ENCODE measurements at places on chromosomes 2 and 18.
A peak's percentile ranks its signal among the peaks of the same experiment; 100 is the strongest.

GRCh38 chr2:24123922-24124580, 782 bp downstream of the FAM228B start:
- no peak for DNase-seq

DNA sequence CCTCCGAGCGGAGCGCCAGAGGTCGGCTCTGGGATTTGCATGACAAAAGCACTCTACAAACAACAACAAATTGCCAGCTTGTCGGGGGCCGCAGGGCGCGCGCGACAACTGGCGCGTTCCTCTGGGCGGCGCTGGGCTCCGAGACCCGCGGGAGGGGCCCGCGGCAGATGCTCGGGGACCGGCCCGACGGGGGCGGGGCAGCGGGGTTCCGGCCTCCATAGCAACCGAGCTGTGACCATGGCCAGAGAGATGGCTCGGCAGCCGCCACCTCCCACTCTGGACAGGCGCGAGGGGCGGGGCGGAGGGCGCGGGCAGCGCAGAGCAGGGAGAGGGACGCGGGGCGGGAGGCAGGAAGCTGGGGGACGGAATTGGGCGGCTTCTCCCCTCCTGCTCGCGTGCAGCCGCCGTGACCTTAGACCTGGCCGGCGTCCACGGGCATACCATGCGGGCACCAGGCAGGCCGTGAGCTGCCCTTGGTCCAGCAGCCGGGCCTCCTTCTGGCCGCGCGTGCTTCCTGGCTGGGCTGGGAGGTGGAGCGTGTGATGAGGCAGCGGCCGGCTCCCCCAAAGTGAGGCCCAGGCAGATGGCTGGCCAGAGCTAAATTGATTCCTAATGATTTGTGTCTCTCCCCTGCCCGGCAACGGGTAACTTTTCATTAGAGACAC, 171.5 kb downstream of the CELF4 start:
- DNase-seq, result peak; percentile 93

GRCh38 chr2:178238154-178238521, 43.8 kb downstream of the OSBPL6 start:
- DNase-seq, result no peak

GRCh38 chr2:40844353-40845277, 392.7 kb upstream of the SLC8A1 start:
- DNase-seq, result no peak

DNA sequence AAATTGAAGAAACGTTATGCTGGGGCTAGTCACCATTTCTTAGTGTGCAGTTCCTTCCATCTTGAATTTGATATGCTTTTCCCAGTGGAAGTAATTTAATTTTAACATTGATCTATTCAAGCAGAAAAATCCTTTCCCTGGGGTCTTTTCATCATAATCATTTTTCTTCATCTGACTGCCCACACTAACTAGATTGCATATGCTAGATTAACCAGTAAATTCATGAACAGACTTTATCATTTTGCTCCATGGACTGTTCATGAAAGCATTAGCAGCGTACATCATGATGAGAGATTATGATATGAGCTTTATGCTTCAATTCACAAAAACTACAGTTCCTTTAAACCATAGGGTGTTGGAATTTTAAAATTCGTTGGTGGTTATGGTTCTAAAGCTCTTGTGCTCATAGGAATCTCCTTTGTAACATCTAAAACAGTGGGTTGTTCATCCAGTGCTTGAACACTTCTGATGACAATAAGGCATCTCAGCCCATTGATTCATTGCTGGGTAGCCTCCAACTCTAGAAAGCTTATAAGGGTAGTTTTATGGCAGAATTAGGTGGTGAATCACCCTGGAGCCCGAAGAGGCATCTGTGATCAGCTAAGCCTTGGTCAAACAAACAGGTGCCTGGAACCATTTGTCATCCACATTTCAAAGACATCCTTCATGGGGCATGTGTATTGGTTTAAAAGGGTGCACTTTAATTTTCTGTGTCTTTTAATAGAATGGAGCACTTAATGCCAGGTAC, 77.2 kb upstream of the NDUFV2 start:
- DNase-seq, result no peak

DNA sequence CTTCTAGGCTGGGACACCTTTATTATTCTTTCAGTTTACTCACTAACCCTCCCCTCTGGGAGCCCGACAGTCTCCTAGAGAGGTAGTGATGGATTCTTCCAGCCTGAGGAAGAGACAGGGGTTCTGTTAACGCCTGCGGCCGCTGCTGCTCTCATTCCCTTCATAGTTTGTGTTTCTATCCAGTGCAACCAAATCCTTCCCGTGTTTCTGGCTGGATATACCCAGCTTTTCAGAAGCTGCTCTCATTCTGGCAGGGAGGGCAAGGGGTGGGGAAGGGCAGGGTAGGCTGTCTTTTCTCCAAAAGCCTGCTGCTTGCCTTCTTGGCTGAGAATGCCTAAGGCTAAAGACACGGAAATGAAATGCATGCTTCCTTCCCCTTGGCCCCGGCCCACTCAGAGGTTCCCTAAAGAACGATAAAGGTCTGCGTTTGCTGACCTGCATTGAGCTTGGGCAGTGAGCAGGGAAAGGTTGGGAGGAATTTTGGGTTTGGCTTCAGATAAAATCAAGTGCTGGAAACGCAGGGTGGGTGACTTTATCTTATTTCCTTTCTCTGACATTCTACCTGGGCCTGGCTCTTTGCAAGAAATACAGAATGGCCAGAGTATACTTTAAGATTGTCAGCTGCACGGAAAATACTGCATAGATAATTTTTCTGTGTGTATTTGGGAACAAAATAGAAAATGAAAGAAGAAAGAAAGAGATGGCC, 390.9 kb downstream of the NBAS start:
- peak; percentile 45 for DNase-seq

- no peak for DNase-seq
Measured at GRCh38 chr2:55810622-55811020, 113.0 kb downstream of the EFEMP1 start.

DNA sequence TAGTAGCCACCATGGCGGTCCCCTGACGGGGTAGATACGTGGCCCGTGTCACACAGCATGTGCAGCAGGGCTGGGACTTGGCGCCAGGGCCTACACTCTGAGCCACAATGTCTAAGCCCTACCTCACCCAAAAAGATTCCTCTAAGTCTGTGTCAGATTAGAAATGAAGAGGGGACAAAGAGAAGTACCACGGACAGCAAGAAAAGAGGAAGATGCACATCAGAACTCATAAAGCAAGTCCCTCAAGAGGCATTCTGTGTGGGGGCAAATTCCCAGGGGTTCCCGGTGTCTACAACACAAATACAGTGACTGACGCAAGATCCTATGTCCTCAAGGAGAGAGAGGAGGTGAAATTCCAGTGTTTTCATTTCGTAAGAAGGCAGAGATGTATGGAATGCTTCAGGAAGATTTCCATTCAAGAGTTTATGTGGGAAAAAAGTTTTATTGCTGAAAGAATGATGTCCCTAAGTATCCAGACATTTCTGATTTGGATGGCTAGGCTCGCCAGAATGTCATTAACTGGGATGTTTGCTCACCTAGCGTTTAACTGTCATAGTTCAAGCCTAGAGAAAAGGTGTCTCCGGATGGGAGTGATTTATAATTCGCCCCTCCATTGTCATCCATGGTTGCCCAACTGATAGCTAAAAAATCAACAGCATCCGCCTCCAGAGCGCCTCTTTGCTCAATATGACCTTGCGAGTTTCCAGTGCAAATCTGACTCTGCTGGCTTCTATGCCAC, 75.6 kb upstream of the CHMP1B start:
- peak; percentile 76 for DNase-seq

DNA sequence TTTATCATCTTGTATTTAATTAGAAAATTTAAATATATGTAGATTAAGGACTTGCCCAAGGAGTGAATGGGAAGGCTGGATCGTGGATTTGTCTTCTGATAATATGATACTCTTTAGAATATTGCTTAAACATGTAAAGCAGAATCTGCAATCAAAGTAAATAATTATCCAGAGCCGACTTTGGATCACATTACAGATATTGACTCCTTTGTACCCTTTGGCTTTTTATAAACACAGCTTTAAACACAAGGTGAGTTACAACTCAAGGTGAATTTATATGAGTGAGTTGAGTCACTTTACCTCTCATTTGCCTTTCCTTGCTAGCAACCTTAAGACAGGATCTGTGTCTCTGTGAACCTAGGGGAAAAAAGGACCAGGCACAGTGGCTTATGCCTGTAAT, 37.7 kb upstream of the SLC25A52 start:
- DNase-seq, result no peak

DNA sequence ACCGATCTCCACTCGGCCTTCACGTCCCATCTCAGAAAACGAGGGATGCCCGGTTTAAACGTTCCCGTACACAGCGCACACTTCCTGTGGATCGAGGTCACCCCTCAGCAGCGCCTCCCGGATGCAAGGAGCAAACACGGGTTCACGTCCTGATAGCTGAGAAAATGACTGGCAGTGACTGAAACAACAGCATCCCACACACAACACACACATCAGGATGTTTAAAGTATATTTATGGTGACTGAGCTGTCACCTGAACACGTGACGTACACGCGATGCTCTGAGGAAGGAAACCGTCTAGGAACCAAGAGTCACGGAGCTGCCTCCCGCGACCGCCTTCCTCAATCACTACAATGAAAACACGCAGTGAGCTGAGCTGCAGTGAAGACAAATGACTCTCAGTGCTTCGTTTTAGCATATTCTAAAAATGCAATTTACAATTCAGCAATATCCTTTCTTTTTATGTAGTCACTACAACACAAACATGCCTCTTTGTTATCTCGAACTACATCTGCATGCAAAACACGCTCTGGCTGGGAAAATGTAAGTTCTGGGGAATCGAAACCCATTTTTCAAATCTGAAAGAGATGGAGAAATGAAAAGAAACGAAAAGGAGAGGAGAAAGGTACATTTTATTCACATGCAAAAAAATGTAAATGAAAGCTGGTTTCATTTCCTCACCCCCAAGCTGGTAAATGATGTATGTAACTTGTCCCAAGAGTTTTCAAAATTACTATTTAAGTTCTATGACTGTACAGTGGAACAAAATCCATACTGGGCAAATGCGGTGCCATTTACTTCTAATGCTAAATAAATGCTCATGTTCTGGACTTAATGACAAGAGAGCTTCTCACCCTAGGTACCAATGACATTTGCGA, 19.8 kb downstream of the HDAC4 start:
- DNase-seq, result no peak

GRCh38 chr18:14949800-14950664, 202.1 kb downstream of the ANKRD30B start:
- DNase-seq, result no peak

DNA sequence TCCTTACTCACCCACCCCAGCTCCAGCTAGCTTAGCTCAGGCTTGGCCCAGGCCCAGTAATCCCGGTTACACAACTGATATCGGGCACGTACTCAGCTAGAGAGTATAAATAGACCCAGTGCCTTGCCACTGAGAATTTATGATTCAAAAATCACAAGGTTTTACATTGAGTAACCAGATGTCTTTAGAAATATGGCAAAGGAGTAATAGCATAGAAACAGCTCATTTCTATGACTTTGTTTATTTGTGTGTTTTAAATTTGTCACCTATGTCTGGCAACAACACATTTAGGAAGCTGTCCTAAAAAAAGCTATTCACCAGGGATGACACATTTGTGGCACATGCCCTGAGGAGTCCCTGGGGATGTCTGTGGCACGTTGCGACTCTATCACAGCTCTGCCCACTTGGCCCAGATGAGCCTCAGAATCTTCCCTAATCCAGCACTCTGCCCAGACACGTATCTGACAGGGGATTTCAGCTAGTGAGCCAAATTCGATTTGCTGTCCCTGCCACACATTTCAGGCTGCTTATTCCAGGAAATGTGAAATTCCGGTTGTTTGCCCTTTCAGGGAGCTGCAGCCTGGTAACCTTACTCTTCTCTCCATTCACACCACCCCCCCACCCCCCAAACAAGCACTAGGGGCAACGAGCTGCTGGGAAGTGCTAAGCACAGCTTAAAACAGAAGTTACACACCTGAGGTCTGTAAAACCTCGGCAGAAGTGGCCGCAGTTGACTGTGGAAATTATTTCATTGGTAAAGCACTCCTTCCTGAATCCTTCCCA, 85.4 kb upstream of the ZCCHC2 start:
- DNase-seq, result no peak

DNA sequence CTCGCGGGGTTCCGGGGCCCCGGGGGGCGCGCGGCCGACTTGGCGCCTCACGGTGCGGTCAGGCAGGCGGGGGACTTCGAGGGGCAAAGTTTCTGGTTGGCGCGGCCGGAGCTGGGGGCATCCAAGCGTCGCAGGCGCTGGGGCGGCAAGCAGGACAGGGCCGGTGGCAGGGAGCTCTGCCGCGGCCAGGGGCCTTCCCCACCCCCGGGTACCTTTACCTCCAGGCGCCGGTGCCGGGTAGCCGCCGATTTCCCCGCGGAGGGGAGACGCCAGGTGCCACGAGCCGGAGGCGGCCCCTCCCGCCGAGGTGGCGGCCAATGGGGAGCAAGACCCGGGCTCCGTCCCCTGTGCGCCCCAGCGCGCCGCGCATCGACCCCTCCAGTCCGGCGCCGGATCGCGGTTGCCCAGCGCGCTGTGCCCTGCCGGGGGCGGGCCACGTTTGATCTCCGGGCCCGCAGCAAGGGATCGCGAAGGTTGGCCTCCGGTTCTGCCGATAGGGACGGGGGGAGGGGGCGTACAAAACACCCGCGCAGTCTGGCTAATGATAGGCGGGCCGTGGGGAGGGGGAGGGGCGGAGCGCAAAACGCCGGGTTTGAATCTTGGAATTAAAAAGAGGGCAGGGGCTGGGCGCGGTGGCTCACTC, at the start of gene ST8SIA5:
Gene ST8SIA5, minus strand, starts transcription at position 495 of the 643 bp plus-strand sequence. CDS start 545 bp downstream, outside the sequence.
- DNase-seq, result peak; percentile 37

GRCh38 chr2:32456808-32457207, 100.0 kb downstream of the BIRC6 start:
- no peak for DNase-seq

DNA sequence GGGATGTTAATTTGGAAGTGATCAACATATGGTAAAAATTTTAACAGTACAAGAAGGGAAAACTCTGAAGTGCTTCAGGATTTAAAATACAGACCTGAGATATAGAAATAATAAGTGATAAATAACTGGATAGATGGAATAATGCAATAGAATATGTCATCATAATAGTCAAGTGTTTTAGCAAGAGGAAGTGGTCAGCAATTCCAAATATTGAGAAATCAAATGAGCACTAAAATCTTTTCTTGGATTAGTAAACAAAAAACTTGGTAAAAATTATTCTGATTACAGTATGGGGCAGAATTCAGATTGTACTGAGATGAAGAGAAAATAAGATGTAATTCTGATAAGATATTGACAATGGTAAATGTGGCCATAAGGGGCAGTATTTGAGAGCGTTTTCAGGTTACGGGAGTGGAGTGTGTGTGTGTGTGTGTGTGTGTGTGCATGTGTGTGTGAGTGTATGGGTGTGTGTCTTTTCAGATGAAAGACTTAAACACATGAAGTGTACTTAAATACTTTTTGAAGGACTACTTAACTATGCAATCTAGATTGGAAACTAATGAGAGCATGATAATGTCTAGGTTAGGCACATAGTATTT, 217.9 kb upstream of the ITGA4 start:
- DNase-seq, result no peak

DNA sequence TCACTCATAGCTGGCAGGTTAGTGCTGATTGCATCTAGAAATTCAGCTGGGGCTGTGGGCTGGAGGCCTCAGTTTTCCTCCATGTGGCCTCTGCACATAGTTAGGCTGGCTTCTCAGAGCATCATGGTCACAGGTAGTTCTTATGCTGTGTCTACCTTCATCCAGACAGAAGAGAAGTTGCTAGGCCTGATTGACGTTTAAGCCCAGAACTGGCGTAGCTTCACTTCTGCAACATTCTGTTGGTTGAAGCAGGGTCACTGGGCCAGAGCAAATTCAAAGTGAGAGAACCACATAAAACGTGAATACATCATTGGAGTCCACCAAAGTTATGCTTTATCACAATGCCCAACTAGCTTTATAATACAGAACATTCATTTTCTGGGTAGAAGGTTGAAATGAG, 116.0 kb downstream of the SPP2 start:
- DNase-seq, result no peak

- peak; percentile 7 for DNase-seq
Measured at GRCh38 chr2:240463274-240463865, 27.9 kb downstream of the GPC1 start.

Measured in kidney (tissue), 22 donors.